G401 (cell line): ENCODE measurements at places on chromosomes 16 and 17. TPM values are rescaled to one million over a fixed set of nuclear protein-coding genes. Genes with fewer than 3 reads are reported as not detected.
A peak's percentile ranks its signal among the peaks of the same experiment; 100 is the strongest.

Gene KRT31
- not detected in 2 replicates for total RNA-seq

DNA sequence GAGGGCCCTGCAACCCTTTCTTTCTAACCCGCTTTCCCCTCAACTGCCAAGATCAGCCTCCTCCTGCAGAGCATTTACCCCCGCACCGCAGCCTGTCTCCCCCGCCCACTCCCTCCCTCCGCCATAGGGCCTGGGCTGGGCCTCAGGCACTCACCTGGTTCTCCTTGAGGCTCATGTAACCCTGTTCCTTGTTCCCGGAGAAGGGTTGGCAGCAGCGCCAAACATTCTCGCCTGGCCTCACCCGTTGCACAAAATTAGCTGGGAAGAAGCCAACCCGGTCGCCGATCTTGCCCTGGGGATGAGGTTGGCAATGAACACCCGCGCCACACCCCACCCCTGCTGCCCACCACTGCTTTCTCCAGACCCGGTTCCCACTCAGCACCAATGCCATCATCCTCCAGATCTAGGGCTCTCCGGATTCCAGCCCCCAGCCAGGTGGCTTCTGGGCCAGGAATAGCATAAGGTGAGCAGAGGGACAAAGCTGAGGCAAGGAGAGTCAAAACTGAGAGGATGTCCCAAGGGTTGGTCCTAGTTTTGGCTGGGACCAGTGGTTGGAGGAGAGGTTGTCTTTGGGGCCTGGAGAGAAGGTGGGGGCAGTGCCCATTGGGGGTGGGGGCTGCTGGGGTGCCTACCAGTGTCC lies 12.8 kb downstream of the STAC2 start:
- peak; percentile 84 for DNase-seq

DNA sequence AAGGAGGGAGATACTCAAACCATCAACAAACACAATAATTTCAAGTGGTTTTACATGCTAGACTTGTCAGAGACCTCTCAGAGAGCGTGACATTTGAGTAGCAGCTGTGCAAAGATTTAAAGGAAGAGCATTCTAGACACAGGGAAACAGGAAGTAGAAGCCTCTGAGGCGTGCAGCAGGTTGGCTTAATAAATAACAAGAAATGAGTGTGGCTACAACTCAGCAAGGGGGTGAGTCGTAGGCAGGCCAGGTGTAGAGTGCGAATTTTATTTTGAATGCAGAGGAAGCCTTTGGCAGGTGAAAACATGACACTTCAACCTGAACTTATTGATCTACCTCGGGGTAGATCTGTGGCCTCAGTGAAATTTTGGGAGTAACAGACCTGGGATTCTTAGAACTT lies 73.2 kb upstream of the MRTFB start:
- DNase-seq, result no peak

GRCh38 chr17:34822007-34822739 lies 139.1 kb downstream of the CCT6B start:
- DNase-seq, result peak; percentile 61

DNA sequence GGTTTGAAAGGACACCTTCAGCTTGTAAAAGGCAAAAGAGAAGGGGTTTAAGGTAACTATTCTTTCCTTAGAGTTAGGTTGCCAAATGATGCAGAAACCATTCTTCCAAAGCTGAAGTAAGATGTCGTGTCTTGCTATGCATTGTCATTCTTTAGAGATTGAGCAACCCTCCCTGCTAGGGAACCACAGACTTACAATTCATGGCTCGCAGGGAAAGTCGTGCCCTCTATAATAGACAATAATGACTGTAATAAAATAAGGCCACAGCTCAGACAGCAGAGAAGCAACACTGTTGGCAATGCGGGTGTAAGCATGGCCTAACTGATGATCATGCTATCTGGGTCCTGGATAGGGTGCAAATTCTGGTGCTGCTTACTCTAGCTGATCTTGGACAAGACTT lies 129.6 kb upstream of the CDH13 start:
- DNase-seq, result no peak

Gene COX6A2
- total RNA-seq, result not detected in 2 replicates

Gene PNPO
- total RNA-seq, result 50.2 and 90.7 TPM in 2 replicates

- DNase-seq, result no peak
These were observed 276.8 kb downstream of the STX8 start for GRCh38 chr17:9298776-9299295.

- DNase-seq, result no peak
These were observed 7.2 kb downstream of the GRIN2C start for GRCh38 chr17:74852237-74853047.

- DNase-seq, result peak; percentile 29
These were observed 1.1 kb upstream of the CAPN15 start for GRCh38 chr16:526181-527014.

GRCh38 chr16:15894571-15895374 lies 6.4 kb upstream of the CEP20 start:
- DNase-seq, result no peak

- DNase-seq, result no peak
These were observed 9.6 kb upstream of the ZFHX3 start for GRCh38 chr16:73057291-73058210.

Gene CDRT4
- 1.9 and 5.0 TPM in 2 replicates for total RNA-seq

Gene MYCBPAP
- total RNA-seq, result 0.58 and 1.7 TPM in 2 replicates

Gene CCDC200
- not detected in 2 replicates for total RNA-seq

- no peak for DNase-seq
These were observed 69.1 kb upstream of the PMFBP1 start for GRCh38 chr16:72241008-72241407.

DNA sequence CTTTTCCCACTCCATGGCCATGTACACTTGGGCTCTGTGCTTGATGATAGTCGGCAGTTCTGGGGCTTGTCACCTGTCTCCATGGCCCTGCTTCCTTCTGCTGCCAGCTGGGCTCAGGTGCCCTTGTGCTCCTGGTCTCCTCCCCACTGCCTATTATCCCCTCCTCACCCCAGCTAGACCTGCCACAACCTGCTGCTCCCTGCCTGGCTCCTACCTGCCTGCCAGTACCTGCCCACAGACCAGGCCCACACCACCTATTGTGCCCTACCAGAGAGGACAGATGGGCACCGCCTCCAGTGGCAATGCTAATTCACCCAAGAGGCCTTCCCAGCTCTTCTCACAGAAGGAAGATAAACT lies 538 bp upstream of the RAPGEFL1 start:
- DNase-seq, result no peak

DNA sequence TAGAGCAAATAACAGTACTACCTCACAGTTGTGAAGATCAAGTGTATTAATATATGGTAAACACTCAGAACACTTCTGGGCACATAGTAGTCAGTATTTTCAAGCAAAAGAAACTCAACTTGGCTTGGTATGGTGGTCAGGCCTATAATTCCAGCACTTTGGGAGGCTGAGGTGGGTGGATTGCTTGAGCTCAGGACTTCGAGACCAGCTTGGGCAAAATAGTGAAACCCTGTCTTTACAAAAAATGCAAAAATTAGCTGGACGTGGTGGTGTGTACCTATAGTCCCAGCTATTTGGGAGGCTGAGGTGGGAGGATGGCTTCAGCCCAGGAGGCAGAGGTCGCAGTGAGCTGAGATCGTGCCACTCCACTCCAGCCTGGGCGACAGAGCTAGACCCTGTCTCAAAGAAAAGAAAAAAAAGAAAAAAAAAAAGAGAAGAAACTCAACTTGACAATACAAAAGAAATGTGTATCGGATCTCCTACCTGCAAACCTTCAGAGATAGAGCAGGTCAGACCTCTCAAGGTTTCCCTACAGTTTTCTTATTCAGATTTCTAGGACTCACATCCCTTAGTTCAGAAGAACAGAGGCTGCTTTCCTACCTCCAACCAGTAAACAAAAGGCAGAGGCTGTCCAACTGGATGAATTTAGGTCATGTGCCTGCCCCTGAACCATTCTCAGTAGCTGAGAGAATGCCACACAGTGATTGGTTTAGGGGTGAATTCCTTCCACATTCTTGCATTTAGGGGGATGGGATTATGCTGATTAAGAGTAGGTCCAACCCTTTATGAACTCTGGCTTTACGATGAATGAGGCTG lies 1.7 kb upstream of the KPNA2 start:
- DNase-seq, result peak; percentile 78

GRCh38 chr16:4803898-4804762 lies 1.7 kb upstream of the ROGDI start:
- no peak for DNase-seq

GRCh38 chr16:75660726-75661302 lies 13.2 kb downstream of the TERF2IP start:
- DNase-seq, result peak; percentile 50

- no peak for DNase-seq
These were observed 1.3 kb downstream of the SRL start for GRCh38 chr16:4240624-4241023.

DNA sequence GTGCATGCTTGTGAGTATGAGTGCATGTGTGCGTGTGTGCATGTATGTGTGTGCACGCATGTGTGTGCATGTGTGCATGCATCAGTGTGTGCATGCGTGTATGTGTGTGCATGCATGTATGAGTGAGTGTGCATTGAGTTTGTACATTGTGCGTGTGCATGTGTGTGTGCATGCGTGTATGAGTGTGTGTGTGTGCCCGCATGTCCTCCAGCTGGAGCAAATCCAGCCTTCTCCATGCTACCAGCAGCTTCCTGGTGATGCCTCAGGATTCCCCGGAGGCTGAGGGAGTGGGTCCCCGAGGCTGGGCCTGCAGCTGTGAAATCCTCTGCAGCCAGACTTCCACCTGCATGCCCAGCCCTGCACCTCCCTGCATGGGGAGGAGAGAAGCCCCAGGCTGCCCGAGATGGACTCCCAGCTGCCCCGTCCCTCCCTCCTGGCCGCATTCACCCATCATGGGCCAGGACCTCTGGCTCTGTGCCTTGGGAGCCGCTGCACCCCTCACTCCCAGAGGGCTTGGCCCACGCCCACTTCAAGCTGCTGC lies 9.3 kb downstream of the TPSD1 start:
- no peak for DNase-seq

DNA sequence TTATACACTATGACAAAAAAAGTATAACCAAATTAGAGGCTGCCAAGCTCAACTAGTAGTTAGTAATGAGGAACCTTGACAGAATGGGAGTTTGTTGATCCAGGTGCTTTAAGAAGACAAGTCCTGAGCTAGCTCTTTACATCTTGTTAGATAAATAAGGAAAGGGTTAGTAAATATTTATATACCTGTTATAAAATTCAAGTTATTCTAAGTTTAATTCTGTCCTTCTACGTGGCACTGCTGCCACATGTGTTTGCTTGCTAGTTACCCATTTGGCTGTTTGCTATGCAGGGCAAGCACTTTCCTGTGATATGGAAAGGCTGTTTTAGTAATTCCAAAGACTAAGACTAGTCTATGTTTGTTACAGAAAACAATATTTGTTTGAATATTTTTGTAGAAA lies 180.5 kb downstream of the MYO1D start:
- no peak for DNase-seq

GRCh38 chr17:10091046-10091445 lies 107.4 kb downstream of the GAS7 start:
- no peak for DNase-seq

Gene DHX58
- 2.4 and 6.5 TPM in 2 replicates for total RNA-seq
